ENCODE measurements at places on chromosomes 11 and 22.
A peak's percentile ranks its signal among the peaks of the same experiment; 100 is the strongest.

DNA sequence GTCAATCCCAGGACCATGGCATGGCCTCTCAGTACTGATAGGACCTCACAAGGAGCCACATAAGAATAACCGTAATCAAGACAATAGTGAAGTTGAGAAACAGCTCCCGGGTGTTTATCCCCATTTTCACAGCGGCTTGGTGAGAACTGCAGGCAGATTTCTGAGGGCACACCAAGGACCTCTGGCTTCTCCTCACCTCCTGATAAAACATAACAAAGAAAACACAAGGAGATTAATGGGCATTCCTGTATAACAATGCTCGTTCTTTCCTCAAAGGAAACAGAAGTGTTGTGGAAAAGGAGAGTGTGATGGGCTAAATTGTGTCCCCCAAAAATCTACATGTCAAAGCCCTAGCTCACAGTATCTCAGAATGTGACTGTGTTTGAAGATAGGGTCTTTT, 4.0 kb downstream of the SLN start:
- DNase-seq: no peak

DNA sequence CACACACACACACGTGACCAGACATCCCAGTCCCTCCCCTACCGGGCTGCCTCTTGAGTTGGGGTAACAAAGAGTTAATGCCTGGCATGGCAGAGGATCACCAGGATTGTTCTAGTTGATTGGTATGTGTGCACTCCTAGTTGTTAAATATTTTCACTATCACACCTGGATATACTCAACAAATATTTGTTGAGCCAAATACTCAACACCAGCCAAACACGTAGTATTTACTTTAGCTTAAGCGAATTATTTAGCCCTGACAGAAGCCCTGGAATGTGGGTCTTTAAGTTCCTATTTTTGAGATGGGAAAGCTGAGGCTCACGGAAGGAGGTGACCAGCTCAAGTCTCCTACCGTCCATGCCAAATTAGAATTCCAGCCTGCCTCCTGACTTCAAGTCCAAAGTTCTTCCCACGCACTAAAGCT, 10.5 kb downstream of the CD3E start:
- DNase-seq: no peak

- peak; percentile 11 for DNase-seq
Measured at GRCh38 chr22:20463324-20464095, 25.9 kb upstream of the SCARF2 start.

DNA sequence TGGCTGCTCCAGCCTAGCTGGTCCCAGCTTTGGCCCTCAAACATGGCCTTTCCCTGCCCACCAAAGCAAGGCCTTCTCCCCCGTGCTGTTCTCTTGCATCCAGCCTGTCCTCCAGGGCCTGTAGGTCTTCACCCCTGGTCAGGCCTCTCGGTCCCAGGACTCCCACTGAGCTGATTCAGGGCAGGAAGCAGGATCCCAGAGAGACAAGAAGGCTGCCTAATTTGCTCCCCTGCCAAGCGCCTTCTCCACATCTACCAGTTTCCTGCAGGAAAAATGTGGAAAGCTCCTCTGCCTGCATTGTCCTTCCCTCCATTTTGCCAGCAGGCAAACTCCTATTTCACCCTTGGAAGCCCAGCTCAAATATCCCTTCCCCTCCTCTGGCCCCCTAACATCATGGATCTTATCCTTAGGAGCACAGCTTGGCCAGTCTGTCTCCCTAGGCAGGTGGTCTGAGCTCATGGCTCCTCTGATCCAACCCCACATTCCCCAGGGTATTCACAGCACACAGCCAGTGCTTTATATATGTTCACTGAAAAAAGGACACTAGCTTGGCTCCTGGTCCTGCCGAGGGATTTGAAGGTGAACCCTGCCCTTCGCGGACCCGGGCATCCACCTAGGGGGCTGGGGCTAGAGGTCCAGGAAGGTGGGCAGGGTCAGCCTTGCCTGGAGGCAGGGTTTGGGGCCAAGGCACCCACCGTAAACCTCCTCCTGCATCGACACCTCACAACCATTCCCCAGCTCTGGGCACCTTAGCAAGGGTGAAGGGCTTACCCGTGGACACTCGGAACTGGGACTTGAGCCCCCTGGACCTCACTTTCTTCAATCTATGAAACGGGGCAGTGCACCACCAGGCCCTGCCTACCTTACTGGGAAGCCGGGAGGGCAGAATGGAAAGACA, 968 bp downstream of the RHBDD3 start:
- no peak for DNase-seq

GRCh38 chr11:117916956-117917355, 12.2 kb downstream of the TMPRSS13 start:
- no peak for DNase-seq

DNA sequence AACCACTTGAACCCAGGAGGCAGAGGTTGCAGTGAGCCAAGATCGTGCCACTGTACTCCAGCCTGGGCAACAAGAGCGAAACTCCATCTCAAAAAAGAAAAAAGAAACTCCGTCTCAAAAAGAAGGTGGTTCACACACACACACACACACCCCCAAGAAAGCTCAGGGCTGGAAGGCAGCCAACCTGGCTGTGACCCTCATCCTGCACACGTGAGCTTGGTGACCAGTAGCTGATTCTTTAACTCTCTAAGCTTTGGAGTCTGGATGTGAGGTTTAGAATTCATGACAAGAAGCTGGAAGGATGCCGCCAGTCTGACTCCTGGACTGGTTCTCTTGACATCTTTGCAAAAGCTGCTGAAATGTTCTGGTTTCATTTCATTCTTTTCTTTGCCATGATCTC, 1.9 kb upstream of the RNH1 start:
- DNase-seq: no peak

- DNase-seq: no peak
Measured at GRCh38 chr11:77205467-77206263, 77.6 kb downstream of the MYO7A start.

DNA sequence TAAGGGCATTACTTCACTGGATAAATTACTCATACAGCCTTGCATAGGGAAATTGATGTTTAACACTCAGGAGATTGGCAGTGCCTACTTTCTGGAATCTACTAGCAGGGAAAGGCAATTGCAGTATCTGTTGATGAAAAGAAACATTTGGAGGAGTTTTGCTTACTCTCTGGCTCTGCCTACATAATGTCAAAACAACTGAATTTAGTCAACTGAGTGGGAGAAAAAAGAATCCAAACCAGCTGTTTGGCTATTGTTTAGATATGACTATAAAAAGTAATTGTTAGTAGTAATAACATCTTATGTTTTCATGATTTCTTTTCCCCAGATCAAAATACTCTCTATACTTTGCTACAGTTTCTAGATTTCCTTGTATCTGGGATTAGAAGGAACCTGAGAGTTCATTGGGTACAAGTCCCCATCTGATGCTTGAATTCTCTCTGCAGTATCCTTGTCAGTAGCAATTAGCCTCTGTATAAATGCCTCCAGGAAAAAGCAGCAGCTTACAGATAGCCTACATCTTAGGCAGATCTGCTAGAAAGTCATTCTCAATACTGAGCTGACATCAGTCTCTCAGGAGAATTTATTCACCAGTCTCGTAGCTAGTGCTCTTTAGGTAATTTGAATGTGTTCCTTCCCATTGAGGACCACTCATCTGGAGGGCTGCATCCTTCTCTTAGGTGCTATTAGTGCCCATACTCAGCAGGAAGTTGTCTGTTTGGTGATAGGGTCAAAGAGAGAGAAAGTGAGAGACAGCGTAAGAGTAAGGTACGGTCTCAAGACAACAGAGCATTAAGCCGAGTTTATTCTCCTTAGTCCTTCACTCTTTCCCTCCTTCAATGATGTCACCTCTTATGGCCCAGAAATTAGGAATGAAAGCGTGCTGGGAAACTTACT, 185.9 kb upstream of the CCDC90B start:
- DNase-seq: no peak

DNA sequence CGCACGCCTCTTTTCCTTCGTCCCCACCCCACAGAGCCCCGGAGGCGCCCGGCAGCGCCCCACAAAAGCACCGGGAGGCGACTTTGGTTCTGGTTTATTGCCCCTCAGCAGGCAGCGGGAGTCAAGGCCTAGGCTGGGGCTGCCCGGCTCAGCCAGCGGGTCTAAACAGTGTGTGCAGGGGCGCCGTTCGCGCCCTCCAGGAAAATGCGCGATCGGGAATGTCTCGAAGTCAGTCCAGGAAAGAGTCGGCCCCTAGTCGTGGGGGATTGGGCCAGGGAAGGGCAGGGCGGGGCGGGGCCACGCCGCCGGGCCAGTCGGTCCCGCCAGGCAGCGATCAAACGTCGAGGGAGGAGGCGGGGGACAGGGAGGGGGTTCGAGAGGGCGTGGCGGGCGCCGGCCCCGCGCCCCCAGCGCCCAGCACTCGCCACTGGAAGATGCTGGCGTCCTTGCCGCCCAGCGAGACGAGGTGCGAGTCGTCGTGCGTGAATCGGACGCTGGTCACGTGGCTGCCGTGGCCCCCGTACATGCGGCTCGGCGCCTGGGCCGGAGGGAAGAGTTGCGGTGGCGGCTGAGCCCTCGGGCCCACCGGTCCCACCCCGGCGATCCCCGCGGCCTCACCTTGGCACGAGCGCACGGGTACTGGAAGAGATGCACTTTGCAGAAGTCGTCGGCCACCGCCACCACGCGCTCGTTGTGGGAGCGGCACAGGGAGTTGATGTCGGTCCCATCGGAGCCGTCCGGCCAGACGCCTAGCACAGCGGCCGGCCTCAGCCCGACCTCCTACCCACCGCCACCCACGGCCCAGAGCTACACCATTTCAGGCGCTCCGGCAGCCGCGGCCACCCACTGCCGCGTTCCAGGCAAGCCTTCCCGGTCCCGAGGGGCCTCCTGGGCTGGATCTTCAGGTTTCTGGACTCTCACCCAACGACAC, 741 bp upstream of the MTA2 start:
- peak; percentile 70 for DNase-seq

DNA sequence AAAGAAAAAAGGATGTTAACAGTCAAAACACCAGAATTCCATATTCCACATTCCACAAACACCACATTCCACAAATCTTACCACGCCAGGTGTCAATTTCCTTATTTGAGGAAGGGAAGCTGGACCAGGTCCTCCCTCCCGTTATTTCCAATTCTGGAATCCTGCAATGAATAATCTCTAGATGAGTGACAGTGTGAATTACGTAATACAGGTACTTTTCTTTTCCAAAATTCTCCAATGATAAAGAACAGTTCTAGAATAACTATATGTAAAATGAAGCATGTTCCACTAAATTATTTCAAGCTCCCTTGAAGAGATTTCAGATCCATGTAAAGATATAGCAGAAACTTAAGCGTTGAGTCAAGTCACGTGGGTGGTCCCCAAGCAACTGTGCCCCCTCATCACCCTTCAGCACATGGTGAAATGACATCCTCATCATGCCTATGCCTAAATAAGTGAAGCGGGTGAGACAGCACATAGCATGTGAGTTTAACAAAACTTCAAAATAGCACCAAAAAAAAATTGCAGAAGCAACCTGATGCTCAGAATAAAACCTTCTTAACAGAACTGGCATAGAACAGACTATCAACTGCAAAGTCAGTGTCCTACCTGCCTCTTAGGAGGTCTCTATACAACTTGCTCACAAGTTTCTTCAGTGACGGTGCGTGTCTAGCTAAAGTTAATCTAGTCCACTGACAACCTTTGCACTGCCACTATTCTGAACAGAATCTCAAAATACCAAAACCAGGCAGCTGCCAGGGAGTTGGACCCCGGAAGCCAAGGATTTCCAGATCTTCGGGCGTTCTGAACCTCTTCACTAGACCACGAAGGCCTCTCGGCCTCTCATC, 876 bp downstream of the NFRKB start:
- DNase-seq: peak; percentile 22

DNA sequence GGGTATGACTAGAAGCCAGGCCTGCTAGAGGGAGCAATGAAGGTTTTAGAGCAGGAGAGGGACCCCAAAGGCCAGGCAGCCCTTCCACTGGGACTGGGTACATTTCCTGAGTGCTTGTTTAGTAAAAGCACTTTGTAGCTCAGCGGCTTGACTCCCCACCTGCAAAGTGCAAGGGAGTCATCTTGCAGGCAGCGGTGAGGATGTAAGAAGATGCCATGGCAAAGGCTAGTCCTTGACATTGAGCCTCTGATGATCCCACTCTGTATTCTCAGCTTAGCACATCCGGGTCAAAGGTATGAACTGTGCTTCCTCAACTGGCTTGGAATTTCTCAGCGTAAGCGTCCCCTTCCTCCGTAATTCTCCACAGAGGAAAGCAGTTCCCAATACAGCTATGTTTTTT, 3.1 kb upstream of the UBE2L3 start:
- DNase-seq: no peak

DNA sequence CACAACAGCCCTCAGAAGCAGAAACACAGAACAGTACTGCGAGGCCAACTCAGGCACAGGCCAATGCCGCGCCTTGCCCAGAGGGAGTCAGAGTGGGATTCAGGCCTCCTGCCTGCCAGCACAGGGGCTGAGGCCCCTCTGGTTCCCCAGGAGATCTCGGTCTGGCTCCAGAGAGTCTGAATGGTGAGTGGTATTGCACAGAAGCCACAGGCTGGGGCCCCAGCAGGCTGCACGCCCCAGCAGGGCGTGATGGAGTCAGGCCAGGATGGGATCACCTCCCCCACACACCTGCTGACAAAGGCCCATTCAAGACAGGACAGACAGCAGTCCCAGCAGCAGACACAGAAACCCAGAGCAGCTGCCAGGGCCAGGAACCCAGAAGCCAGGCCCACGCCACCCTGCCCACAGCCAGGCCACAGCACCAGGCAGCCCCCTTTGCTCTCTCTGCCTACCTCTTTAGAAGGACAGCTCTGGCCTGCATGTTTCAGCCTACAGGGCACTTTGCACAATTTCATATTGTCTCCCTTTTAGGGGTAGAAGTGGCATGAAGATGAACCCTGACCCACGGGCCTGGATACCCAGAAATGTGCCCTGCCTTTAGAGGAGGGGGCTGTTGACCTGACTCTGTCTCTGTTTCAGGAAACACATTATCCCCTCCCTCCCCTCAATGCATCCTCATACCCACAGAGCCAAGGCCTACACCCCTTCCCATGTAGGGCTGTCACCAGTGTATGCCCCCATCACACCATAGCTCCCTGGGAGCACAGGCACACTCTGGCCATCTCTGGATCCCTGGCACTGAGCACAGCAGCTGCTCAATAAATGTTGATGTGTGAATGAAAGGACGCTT, 6.1 kb downstream of the FXYD6 start:
- DNase-seq: no peak

- DNase-seq: no peak
Measured at GRCh38 chr11:104098132-104098531, 61.7 kb downstream of the DDI1 start.

GRCh38 chr11:69558519-69558941, 77.1 kb downstream of the LINC01488 start:
- no peak for DNase-seq

- peak; percentile 29 for DNase-seq
Measured at GRCh38 chr11:3914805-3915204, 59.3 kb downstream of the STIM1 start.

- no peak for DNase-seq
Measured at GRCh38 chr11:85697747-85698146, 11.8 kb upstream of the CCDC89 start.

GRCh38 chr22:42648368-42649245, 585 bp downstream of the CYB5R3 start:
- no peak for DNase-seq
